RWPE1 (cell line): ENCODE measurements at places on chromosomes 6 and 20.
A peak's percentile ranks its signal among the peaks of the same experiment; 100 is the strongest.

- DNase-seq = peak; percentile 99
Observed at GRCh38 chr6:41072836-41073202, at the start of gene NFYA. TSS of gene NFYA (plus strand) at chr6:41072974. CDS start at chr6:41079090, 6,116 bp downstream.

- DNase-seq = no peak
Observed at GRCh38 chr6:56524891-56525703, 117.6 kb downstream of the DST start.

DNA sequence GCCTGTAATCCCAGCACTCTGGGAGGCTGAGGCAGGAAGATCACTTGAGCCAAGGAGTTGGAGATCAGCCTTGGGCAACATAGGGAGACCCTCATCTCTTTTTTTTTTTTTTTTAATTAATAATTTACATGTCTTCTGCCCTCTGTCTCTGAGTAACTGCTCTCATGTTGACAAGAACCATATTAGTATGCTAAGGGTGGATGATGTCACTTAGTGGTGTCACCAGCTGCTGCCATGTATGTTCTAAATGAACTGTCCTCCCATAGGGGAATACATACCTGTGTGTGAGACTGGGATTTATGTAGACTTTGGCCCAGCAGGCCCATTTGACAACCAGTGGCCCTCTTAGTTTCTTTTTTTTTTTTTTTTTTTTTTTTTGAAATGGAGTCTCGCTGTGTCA, 65.6 kb downstream of the SCAND1 start:
- no peak for DNase-seq

DNA sequence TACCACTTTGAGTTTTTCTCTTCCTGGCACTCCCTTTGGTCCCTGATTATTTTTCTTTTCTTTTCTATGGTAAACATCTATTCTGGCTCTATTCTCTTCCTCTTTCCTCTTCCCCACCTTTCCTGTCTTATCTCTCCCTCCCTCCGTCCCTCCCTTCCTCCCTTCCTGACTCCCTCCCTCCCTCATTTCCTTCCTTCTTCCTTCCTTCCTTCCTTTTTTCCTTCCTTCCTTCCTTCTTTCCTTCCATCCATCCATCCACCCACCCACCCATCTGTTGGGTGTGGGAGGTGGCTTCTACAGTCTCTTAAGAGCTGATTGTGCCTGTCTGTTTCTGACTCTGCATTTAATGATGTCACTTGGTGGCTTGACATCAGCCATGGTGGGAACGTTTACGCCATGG, 43.5 kb upstream of the GTSF1L start:
- no peak for DNase-seq

- DNase-seq = no peak
Observed at GRCh38 chr20:56504373-56505005, 20.1 kb upstream of the FAM209A start.

DNA sequence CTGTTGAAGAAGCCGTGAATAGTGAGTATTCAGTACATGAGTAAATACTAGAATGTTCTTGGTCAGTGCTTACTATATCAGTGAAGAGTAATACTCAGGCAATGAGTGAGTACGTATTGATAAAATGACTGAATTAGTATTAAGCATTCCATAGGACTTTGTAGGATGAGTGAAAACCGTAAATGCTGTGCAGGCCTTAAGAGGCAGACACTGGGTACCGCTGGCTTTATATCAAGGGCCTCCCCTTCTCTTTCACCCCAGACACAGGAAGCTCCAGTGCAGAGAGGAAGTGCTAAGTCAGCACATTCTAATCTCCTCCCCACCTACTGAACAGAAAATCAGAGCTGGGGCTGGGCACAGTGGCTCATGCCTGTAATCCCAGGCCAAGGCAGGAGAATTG, 24.2 kb downstream of the POFUT1 start:
- no peak for DNase-seq

GRCh38 chr20:46128310-46129151, 10.4 kb downstream of the CD40 start:
- no peak for DNase-seq

- no peak for DNase-seq
Observed at GRCh38 chr20:9331707-9332435, 182.5 kb upstream of the LAMP5 start.

DNA sequence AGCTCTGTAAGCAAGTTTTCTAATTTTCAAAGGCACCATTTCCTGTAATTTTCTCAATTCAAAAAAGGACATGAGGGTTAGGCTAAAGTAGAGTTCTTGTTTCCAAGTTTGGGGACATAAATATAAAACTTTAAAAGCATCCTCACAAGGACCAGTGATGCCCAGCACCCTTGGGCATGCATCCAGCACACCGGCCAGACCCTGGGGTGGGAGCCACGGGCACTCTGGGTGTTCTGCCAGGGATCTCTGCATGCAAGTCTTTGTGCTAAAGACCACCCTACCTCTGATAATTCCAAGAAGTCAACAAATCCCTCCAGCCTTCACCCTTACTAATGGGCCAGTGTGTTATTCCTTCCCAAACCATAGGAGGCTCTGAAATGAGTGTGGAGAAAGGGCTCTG, 46.5 kb downstream of the PLCG1 start:
- no peak for DNase-seq

DNA sequence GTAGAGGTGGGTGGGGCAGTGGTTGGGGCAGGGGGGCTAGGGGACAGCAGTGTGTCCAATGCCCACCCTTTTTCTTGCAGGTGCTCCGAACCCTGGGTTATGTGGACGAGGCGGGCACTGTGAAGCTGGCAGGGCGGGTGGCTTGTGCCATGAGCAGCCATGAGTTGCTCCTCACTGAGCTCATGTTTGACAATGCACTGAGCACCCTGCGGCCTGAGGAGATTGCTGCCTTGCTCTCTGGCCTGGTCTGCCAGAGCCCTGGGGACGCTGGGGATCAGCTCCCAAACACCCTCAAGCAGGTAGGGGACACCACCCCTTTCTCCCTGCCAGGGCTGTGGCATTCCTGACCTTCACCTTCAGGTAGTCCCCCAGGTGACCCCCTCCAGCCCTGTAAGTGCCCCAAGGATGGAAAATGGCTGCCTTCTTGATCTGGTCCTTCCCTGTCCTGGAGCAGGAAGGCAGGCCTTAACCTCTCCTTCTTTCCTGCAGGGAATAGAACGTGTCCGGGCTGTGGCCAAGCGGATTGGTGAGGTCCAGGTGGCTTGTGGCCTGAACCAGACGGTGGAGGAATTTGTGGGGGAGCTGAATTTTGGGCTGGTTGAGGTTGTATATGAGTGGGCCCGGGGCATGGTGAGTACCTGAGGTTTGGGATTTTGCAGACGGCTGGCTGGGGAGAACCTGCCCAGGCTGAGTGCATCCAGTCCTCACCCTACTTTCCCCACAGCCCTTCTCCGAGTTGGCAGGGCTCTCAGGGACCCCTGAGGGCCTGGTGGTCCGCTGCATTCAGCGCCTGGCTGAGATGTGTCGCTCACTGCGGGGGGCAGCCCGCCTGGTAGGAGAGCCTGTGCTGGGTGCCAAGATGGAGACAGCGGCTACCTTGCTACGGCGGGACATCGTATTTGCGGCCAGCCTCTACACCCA, 2.9 kb downstream of the DXO start:
- no peak for DNase-seq

- no peak for DNase-seq
Observed at GRCh38 chr20:10463622-10464021, 28.5 kb downstream of the SLX4IP start.

- no peak for DNase-seq
Observed at GRCh38 chr6:169445661-169446581, 192.3 kb upstream of the THBS2 start.

DNA sequence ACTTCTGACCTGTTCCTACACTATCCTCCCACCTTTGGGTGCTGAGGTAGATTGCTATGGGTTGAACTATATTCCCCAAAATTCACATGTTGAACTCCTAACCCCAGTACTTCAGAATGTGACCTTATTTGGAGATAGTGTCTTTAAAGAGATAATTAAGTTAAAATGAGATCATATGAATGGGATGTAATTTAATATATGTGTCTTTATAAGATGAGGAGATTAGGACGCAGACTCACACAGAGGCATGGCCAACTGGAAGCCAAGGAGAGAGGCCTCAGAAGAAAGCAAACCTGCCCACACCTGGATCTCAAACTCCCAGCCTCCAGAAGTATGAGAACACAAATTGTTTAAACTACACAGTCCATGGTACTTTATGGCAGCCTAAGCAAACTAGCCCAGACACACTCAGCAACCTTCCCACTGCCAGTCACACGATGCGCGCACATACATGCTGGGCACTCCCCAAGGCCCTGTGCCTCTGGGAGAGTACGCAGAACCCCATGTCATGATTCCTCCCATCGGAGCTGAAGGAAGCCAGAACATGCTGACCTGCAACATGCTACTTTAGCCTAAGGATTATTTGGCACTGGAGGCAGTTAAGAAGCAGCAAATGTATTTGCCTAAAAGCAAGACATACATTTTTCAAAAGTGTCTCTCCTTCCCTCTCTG, 8.9 kb upstream of the SLC22A1 start:
- DNase-seq = no peak
